ENCODE measurements at places on chromosomes 16 and 17. TPM values are rescaled to one million over a fixed set of nuclear protein-coding genes. Genes with fewer than 3 reads are reported as not detected.

The NGFR gene
- polyA plus RNA-seq = 2.6 TPM

The TLCD3B gene
- polyA plus RNA-seq = 1.2 TPM

The RAB40B gene
- 20.8 TPM for polyA plus RNA-seq

The BAHCC1 gene
- 33.0 TPM for polyA plus RNA-seq

The E2F4 gene
- polyA plus RNA-seq = 65.9 TPM

The C17orf50 gene
- polyA plus RNA-seq = 0.09 TPM

The TMEM208 gene
- 49.4 TPM for polyA plus RNA-seq

The HOXB1 gene
- 1.0 TPM for polyA plus RNA-seq

The SPATA22 gene
- polyA plus RNA-seq = 0.38 TPM

The KRTAP4-1 gene
- not detected for polyA plus RNA-seq

The SLFN14 gene
- polyA plus RNA-seq = 0.22 TPM

The MEFV gene
- polyA plus RNA-seq = 0.38 TPM

The KRT25 gene
- not detected for polyA plus RNA-seq

The CMTM2 gene
- 0.61 TPM for polyA plus RNA-seq

The MYH11 gene
- polyA plus RNA-seq = 12.1 TPM

The GSDMA gene
- 2.6 TPM for polyA plus RNA-seq

The PRRT2 gene
- 21.6 TPM for polyA plus RNA-seq

The CHST4 gene
- polyA plus RNA-seq = 0.21 TPM

The RABEP2 gene
- polyA plus RNA-seq = 32.0 TPM

The MRPL58 gene
- 29.5 TPM for polyA plus RNA-seq

The OMG gene
- 0.41 TPM for polyA plus RNA-seq

The PTX4 gene
- polyA plus RNA-seq = not detected

The NOD2 gene
- 0.23 TPM for polyA plus RNA-seq

The CFAP97D1 gene
- 0.15 TPM for polyA plus RNA-seq

The KCTD5 gene
- 23.4 TPM for polyA plus RNA-seq

The PABPN1L gene
- polyA plus RNA-seq = not detected

The KREMEN2 gene
- polyA plus RNA-seq = 2.5 TPM

The ZFPM1 gene
- polyA plus RNA-seq = 5.2 TPM

The UNC45B gene
- polyA plus RNA-seq = 0.09 TPM

The ZNF785 gene
- polyA plus RNA-seq = 36.9 TPM

The CES5A gene
- 0.11 TPM for polyA plus RNA-seq

The ZNF385C gene
- polyA plus RNA-seq = 9.0 TPM

The LRRC37A gene
- 6.4 TPM for polyA plus RNA-seq

The TBC1D3E gene
- polyA plus RNA-seq = not detected

The EZH1 gene
- polyA plus RNA-seq = 69.6 TPM

The RDM1 gene
- 3.6 TPM for polyA plus RNA-seq

The VTN gene
- polyA plus RNA-seq = 25.2 TPM
